ENCODE measurements at places on chromosomes 7 and 10.

GRCh38 chr10:74932648-74933047 lies 106.2 kb downstream of the KAT6B start:
- no peak for DNase-seq

DNA sequence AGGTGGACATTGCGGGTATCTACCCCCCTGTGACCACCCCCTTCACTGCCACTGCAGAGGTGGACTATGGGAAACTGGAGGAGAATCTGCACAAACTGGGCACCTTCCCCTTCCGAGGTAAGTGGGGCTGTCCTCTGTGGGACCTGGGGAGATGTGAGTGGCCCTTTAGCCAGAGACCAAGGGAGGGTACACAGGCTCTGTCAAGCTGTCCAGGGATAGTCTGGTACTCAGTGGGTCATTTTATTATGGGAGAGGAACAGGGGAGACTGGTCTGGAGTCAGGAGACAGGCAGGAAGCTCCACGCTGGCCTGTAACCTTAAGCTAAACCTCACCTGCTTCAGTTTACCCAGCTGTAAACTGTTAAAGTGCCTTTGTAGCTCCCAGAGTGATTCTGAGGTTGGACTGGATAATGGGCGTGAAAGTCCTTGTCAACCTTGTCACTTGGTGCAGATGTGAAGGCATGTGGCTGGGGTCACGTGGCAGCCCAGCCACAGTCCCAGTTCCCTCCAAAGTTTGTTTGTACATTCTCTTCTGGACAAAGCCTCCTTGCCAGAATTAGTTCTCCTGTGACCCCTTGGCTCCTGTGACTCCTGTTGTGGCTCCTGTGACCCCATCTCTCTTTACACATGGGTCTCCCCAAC lies 729 bp downstream of the HOGA1 start:
- DNase-seq: no peak

DNA sequence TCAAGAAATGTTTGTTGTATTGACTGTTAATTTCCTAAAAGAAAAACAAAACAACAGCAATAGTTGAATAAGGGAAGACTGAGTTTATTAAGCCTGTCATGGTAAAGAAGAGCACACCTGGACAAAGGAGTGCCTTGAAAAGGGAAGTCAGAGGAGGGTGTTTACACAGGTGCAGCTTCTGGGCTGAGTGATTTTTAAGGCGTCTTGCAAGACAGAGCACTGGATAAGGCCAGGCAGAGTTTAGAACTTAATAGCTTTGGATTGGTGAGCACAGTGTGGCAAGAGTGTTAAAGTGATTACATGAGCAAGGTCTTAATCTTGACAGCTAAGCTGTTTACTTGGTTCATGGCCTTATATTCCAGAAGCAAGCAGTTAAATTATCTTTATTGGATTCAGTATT lies 423.2 kb downstream of the CNTNAP2 start:
- DNase-seq: no peak

DNA sequence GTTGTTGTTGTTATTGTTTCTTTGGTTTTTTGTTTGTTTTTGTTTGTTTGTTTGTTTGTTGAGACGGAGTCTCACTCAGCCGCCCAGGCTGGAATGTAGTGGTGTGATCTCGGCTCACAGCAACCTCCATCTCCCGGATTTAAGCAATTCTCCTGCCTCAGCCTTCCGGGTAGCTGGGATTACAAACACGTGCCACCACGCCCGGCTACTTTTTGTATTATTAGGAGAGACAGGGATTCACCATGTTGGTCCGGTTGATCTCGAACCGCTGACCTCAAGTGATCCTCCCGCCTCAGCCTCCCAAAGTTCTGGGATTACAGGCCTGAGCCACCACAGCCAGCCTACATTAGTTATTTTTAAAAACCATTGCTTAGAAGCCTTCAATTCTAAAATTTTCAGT lies 45.0 kb downstream of the FOXP2 start:
- DNase-seq: no peak

GRCh38 chr7:128093614-128094570 lies 62.7 kb upstream of the LRRC4 start:
- DNase-seq: no peak

GRCh38 chr10:76302481-76302880 lies 871.1 kb downstream of the LRMDA start:
- peak; percentile 71 for DNase-seq

Data from fibroblast of the aortic adventitia (primary cell).